ENCODE measurements at places on chromosomes 3 and 15.

DNA sequence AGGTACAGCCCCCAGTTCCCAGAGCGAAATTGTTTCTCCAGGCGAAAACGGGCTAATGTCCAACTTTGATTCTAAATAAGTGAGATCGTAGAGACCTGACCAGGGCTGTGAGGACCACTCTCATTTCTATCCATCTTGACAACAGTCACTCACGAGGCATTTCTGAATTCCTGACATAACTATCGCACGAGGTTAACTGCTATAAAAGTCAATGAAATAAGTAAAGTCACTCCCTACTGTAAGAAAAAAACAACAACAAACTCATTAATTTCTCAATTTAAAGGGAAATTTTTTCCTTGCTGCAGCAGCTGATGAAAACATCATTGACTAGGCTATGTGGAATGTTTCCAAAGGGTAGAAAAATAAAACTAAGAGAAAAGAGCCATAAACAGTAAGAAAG is 69.1 kb downstream of the GREM1 start:
- no peak for DNase-seq

DNA sequence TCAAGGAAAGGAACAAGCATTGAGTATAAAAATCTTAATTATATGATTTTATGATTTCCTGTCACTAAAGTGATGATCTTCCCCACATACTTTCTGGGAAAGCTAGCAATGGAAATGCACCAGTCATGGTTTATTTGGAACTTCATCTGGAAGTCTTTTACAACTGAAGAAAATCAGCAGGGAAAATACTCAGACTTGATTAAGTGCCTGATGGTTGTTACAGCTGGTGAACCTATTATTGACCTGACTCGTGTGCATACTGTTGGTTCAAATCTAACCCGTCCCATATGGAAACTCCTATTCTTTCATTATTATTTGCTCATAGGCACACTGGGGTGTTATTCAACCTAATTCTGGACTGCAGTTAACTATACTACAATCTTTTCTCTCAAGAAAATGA is 701.8 kb upstream of the CCDC54 start:
- no peak for DNase-seq

DNA sequence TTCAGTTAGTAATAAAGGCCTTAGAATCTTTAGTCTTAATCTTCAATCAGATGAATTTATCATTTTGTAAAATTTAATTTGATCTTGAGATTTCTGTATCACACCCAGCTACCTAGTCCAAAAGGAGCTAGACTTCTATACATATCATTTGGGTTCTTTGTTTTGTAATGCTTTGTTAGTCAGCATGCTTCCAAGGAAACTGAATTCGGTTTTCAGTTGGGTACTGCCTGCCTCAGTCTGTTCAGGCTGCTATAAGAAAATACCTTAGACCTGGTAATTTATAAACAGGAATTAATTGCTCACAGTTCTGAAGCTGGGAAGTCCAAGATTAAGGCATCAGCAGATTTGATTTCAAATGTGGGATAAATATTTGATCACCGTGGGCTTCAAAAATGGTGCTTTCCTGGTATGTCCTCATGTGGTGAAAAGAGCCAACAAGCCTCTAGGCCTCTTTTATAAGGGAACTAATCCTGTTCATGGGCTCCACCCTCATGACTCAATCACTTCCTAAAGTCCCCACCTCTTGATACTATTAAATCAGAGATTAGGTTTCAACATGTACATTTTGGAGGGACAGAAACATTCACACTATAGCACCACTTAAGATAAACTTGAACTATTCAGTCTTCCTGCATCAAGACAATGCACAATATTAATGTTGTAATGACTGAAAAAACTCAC is 800.7 kb downstream of the NAALADL2 start:
- DNase-seq: no peak

DNA sequence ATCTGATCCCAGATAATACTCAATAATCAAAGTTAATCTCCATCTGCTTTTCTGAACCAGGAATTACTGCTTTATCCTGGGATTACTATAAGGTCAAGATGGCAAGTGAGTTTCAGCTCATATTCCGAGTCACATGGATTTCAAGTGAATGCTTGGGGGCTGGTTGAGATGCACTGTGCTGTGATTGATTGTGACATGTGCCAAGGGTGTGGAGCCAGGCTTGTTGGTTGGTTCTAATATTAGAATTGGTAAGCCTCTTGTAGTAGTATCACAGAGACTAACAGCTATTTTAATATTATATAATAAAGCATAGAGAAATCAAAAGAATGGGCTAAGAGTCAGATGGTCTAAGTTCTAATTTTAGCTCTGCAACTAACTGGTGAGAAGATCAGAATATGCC is 74.2 kb upstream of the ICE2 start:
- no peak for DNase-seq

DNA sequence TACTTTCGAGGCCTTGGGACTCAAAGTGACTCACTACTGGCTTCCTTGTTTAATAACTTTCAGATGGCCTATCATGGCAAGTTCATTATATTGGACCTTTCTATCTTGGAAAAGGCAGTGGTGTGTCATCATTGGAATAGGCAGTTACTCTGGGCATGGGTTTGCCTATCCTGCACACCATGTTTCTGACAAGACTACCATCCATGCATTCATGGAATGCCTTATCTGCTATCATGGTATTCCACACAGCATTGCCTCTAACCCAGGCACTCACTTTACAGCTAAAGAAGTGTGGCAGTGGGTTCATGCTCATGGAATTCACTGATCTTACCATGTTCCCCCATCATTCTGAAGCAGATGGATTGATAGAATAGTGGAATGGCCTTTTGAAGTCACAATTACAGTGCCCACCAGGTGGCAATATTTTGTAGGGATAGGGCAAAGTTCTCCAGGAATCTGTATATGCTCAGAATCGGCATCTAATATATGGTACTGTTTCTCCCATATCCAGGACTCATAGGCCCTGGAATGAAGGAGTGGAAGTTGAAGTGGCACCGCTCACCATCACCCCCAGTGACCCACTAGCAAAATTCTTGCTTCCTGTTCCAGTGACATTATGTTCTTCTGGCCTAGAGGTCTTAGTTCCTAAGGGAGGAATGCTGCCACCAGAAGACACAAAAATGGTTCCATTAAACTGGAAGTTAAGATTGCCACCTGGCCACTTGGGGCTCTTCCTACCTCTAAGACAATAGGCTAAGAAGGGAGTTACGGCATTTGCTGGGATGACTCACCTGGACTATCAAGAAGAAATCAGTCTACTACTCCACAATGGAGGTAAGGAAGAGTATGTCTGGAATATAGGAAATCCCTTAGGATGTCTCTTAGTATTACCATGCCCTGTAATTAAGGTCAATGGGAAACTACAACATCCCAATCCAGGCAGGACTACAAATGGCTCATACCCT is 1161.4 kb downstream of the SI start:
- DNase-seq: peak; percentile 4

DNA sequence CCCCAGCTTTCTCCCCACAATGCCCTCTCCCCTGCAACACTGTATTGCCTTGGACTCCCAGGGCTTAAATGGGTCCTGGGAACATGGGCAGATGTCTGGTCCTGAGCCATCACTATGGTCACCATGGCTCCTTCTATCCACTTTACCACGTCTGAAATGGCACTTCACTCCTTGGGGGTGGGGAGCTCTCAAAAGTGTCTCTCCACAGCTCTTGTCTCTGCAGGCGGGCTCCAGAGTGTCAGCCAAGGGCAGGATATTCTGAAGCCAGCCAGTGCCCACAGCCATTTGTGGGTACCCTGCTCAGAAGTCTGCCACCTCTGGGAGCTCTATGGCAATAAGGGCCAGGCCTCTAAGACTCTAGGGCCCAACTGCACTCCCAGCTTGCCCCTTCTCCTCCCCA is 163.9 kb downstream of the PPM1L start:
- DNase-seq: no peak
